NCI-H1105 treated with DMSO at 0.1 percent for 48 hours (cell line): ENCODE measurements at places on chromosomes 13 and 19.

GRCh38 chr13:53012707-53013106, 15.9 kb upstream of the OLFM4 start:
- DNase-seq: no peak

- no peak for DNase-seq
Measured at GRCh38 chr19:1131718-1132551, 28.1 kb downstream of the GPX4 start.

DNA sequence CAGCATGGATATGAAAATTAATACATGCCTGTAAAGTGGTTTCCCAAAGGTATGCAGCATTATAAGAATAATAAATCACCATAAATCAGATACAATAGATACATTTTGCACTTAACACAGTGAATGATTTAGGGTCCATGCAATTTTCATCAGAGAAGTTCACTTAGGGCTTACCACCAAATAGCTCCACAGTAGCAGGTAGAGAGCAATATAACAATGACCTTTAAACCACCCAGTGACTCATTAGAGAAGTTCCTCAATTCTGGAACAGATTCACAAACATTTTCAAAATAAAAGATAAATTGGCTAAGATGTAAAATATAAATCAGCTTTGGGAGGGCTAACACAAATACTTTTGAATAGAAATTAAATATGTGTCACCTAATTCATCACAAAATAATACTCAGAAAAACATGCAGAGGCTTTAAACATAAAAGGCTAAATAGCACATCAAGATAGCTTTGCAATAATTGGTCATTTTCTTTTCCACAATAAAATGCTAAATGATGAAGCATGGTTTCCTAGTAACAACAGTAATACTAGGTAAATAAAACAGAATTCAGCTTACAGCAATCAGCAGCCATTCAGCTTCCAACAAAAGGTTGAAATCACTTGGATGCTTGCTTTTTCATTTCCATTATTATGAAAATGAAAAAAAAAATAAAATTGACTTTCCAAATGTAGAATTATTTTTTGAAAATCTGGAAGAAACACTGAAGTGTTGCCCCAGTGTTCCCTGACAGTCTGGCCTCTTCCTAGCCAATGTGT, 84.3 kb upstream of the NBEA start:
- DNase-seq: peak; percentile 0

GRCh38 chr13:51797664-51798488, 6.1 kb downstream of the DHRS12 start:
- peak; percentile 56 for DNase-seq

DNA sequence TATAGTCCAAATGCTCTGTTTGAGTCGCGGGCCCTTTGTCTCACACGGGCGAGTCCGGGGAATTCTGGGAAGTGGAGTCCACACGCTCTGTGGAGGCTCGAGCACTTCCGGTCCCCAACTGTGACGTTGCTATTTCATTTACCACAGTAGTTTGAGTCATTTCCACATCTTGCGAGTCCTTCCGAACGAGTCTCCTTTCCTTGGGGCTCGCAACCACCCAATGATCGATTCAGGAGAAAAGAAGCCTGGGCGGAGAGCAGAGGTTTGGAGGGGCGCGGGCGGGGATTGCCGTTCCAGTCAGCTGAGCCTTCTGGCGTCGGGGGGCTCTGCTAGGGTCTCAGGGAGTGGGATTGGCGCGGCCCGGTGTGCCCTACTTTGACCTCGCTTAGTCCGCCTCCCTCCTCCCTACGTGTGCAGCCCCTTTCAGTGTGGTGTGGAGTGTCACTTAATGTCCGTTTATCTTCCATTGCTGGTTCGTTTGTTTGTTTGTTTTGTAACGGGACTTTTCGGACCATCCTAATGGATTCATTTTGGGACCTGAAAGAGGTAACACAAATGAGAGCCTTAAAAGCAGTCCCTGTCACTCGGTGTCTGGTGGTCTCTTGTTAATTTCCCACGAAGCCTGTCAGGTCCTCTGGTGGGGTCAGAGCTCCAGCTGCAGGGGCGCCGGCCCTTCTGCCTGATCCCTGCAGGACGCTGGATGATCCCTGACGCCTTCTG, at the start of gene ZNF222:
TSS of gene ZNF222 (plus strand) at position 163 of the 720 bp plus-strand sequence. CDS start at position 221, 58 bp downstream.
- peak; percentile 77 for DNase-seq

DNA sequence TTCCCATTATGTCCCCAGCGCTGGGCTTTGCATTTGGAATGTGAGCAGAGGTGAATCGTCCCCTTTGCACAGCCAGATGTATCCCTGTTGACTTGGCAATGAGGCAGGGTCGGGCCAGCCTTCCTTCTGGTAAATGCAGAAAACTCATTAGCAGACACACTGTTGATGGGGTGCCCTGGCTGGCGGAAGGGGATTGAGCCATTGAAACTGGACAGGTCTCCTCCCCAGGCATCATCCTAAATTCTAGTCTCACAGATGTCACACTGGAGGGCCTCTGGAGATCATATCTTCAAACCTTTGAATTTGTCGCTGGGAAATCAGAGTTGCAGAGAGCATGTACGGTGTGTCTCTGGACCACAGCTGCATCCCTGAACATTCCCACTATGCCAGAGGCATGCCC, 219.5 kb upstream of the TSHZ3 start:
- no peak for DNase-seq

GRCh38 chr19:12187625-12188024, 24.7 kb downstream of the ZNF136 start:
- no peak for DNase-seq

DNA sequence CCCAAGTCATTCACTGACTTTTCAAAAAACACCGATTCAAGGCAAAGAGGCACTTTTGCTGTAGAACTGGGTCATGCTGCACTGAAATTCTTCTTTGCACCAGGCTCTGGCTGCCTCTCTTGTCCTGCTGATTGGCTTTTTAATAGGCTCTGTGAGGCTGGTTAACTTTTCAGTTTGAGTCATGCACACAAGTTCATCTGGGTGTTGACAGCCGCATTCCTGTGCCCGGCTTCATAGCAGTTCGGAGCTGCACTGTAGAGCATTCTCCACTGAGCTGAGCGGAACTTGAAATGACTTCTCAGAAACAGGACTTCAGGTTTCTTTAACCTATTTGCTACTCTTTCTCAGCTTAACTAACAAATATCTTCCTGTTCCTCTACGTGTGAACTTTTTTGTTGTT, 978.3 kb downstream of the UQCRFS1 start:
- no peak for DNase-seq

DNA sequence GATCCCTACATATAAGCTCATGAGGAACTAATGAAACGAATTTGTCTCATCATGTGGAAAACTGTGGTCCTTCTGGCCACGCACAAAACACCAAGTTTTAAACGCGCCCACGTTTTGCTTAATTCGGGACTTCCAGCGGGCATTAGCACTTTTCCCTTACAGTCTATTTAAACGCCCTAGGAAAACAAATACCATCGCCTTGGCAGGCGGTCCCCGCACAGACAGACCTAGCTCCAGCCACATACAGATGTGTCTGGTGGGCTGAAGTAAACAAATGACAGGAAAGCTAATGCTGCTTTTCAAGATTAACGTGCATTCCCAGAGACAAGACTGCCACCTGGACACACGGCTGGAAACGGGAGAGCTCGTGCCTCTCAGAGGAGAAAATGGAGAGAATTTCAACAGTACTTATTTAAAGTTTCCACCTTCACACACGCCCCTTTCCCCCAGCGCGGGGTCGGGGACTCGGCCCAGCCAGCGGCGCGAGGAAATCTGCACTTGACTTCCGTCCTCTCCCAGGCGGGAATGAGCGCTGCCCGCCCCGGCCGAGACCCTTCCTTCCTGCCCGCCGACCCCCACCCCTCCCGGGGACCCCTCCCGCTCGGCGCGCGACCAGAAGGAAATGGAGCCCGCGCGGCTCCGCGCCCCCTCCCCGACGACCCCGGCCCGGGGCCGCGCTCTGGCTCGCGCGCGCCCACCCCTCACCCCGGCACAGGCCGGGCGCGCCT, 931 bp downstream of the USP12 start:
- peak; percentile 24 for DNase-seq

- DNase-seq: no peak
Measured at GRCh38 chr19:39405958-39406655, 540 bp upstream of the ZFP36 start.

GRCh38 chr13:25095851-25096453, at the start of gene PABPC3:
TSS of gene PABPC3 (plus strand) at chr13:25096136. CDS start at chr13:25096199, 63 bp downstream.
- DNase-seq: no peak

- no peak for DNase-seq
Measured at GRCh38 chr13:89568746-89569145, 1778.7 kb upstream of the MIR17HG start.
